ENCODE measurements at places on chromosomes 7 and 10.

GRCh38 chr7:68176974-68177373 lies 1180.3 kb downstream of the TYW1 start:
- no peak for DNase-seq

DNA sequence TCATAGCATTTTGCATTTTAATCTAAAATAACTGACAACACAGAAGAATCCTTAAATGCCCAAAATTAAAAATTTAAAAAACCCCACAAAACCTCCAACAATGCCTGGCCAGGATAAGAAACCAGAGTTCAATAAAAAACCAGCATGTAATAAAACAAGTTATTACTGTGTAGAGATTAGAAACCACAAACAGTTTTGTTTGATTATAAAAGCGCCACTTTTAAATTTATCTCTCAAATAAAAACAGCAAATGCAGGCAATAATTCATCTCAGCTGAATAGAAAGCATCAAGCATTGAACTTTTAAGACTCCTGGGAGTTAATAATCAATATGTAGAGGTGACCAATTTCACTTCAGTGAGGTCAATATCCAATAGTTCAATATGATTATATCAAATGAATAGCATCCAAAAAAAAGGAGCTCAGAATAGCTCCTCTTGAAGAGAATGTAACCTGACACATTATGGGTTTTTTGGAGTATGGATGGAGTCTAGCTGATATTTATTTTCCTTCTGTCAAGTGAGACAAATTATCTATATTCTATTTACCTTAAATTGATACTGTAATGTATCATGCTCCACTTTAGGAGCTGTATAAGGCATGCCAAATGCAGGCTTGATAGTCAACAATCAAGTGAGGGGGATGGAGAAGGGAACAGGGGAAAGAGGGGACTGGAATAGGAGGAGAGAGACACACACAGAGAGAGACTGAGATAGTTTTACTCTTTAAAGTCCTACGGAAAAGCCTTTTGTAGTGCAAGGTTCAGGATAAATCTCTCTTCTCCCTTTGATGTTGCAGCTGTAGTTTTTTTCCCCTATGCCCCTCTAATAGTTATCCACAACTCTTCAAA lies 130.9 kb downstream of the RSU1 start:
- DNase-seq: no peak

DNA sequence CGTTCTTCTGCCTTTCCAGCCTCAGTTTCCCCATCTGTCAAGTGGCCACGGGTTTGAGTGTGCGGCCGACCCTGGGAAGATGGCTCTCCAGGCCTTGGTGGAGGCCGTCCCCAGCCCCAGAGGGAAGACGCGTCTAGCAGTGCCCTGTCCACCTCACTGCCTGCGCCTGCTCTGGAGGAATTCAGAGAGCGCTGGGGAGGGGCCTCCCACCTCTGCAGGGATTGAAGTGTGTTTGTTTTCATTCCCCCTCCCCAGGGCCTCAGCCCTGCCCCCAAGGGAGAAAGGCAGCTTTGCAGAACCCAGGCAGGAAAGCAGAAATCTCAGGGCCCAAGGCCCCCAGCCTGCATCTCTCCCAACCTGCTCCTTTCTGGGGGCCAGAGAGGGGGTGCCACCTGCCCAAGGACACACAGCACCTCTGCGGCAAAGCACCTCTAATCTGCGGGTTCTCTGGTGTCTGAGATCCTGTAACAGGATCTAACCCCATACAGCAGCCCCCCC lies 91.0 kb downstream of the MICALL2 start:
- DNase-seq: no peak

- DNase-seq: no peak
Measured at GRCh38 chr10:4649886-4650508, 176.0 kb upstream of the AKR1E2 start.

DNA sequence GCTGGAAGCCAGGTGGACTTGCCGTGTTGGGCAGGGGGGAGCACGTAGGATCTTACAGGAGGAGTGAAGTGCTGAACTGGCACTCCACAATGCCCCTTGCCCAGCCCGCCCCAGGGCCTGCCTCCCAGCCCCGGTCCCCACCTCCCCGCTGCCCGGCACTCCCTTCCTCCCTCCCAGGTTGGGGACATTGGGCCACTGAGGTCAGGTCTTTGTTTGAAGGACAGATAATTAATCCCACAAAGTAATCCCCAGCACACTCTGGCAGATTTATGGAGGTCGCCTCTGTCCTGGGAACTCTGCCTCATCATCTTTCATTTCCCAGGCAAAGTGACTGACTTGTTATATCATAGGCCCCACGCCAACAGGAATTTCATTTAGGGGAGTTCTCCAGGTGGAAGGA lies 122.8 kb downstream of the C10orf105 start:
- no peak for DNase-seq

DNA sequence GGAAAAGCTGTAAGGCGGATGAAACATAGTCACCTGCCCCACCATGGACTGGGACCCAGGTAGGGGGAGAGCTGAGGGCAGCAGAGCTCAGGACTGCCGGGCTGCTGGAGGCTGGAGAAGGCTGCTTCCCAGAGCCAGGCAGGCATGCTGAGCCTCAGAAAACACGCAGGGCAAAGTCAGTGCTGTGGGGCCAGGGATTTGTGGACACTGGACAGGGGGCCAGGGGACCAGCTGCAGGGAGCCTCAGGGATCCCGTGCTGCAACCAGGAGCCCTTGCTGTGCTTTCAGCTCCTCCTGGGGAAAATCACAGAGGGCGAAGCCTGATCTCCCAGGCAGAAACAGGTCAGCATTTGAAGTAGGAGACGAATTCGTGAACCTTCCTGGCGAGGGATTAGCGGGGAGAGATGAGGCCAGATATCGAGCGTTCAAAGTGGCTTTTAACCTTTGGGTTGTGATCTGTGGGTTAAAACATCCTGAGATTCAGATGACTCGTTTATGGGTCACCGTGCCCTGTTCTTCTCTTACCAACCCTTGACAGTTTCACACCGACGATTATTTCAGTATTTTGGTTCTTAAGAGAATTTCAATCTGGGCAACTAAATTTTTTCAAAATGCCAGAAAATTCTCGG lies 85.6 kb upstream of the SHH start:
- DNase-seq: no peak

- DNase-seq: no peak
Measured at GRCh38 chr10:79342295-79342761, 4.9 kb upstream of the PPIF start.

- no peak for DNase-seq
Measured at GRCh38 chr7:3821488-3821887, 520.4 kb downstream of the SDK1 start.

GRCh38 chr10:118569241-118569881 lies 26.1 kb downstream of the PRLHR start:
- DNase-seq: no peak

- no peak for DNase-seq
Measured at GRCh38 chr7:115113776-115114175, 191.9 kb downstream of the MDFIC start.

DNA sequence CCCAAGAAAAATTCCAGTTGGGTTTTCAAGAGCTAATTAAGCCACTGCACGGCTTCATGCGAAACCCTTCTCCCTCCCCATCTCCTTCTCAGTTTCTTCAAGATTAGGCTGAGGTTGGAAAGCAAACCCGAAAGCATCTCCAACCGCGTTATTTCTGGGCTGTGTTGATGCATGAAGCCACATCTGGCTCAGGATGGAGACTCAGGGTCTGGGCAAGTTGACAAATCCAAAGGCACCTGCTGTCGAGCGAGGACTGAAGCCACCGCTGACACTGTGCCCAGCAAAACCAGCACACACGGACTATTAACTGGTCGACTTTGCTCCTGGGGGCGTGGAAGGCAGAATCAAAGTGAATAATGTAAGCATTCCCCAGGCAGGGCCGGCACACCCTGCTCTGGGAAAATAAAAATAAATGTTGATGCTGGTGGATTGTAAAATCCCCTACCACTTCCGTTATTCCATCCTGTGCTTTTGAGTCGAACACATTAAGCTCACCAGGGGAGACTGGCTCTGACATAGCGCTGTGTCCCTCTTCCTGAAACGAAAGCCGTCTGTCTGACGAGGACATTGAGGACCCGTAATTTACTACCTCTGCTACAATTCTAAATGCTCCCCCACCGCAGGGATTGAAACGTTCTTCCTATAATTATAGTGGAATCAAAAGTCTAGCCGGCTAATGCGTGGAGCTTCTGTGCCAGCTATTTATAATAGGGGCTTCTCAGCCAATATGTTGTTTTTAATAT lies 269.8 kb downstream of the ADARB2 start:
- no peak for DNase-seq

DNA sequence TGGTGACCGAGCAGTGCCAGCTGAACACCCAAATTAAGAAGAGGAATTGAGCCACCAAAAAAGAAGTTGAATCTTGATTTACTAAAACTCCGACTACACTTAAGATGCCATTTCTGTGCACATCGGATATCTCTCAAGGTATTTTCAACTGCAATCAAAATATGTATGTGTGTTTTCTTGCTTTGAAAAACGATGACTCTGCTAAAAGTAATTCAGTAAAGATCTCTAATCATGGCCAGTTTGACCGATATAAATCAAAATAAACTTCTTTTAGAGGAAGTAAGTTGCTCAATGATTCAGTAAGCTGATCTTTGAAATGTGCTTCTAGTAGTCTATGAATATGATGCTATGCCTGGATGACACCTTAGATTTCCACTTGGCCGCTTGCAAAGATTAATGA lies 453.5 kb upstream of the TPK1 start:
- no peak for DNase-seq
